ENCODE measurements at places on chromosomes 6 and 20.
A peak's percentile ranks its signal among the peaks of the same experiment; 100 is the strongest.

DNA sequence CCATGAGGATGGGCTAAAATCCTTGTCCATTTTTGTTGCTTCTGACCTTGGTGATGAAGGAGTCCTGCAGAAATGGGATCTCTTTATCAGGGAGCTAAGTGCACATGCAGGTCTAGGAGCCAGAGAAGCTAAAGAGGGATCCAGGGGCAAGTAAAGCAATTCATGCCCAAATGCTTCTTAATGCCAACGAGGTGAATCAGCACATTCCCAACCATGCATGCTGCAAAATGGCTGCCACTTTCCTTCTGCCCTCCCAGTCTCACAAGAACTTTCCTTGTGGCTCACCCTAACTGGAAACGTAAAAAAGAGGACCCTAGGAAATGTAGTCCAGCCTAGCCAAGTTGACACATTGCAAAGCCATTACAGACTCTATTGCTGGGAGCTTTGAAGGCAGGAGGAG, 298.4 kb downstream of the MAFB start:
- DNase-seq: no peak

- no peak for DNase-seq
Measured at GRCh38 chr6:1091900-1092299, 220.0 kb upstream of the FOXQ1 start.

DNA sequence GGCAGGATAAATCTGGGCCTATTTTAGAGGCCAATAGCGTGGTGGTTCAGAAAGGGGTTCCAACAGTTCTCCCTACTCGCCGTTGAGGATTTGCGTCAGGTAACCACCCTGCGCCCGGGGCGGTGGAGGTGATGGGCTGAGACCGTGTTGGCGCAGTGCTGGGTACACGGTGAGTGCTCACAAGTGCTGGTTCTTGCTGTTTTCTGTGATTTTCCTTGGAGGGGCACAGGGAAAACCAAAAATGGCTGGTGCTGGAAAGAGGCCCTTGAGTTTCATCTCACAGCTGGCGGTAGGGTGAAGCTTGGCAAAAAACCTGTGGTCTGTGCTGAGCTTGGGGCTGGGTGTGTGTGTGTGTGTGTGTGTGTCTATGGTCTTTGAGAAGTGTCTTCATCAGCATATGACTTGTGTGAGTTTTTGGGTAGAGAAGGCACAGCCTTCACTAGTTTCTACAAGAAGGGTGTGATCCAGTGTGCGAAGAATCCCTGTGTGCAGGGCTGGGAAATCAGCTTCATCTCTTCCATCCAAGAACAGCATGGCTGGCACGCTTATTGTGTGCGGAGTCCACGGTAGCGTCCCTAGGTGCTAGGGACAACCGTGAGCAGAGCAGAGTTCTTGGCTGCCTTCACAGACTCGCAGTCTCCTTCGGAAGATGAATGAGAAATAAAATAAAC, 35.3 kb upstream of the SCRT2 start:
- DNase-seq: no peak

DNA sequence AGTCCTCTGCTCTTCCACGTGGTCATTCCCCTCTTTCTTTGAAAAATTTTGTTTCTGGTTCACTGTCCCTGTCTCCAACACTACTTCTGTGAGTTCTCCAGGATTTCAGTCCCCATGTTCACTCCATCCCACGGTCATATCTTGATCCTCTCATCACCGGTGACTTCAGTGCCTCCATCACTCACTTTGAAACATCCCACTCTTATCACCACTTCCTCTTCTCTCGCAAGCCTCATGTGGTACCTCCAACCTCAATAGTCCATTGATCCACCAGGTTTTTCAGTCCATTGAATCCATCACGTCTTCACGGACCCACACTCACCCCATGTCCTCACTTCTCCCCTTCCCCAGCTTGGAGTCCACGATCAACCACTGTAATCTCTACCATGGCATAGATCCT, 64.8 kb downstream of the CARMIL1 start:
- DNase-seq: no peak

DNA sequence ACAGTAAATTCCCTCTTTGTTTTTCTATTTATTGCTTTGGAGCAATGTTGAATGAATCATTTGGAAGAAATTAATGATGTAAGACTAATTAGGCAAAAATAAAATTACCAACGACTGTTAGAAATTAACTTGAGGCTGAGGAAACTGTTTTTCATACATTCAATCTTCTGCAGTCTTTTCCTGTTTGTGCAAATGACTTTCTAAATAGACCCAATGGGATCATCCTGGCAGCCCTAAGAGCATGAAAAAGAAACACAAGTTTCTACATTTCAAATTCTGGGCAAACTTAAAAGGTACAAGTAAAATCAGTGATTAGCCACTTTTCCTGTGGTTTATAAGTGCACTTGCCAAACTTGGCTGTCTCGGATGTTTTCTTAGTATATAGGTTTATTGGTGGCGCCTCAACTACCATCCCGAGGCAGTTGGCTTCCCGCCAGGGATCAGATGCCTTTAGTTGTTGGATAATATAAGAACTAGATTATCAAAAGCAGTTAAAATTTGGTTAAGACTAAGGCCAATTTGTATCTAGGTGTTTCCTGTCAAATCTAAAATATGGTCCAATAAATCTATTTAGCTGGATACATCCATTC, 181.2 kb downstream of the ISM1 start:
- DNase-seq: no peak

DNA sequence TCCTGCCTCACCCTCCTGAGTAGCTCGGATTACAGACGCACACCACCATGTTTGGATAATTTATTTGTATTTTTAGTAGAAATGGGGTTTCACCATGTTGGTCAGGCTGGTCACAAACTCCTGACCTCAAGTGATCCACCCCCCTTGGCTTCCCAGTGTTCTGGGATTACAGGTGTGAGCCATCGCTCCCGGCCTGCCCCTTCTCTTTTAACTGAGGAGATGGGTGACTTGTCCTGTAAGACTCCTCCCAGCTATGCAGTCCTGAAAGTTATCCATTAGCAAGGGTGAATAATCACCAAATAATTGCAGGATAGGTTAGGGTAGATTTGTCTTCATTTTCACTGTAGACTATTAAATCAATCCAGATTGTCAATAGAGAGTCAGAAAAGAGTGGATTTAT, 40.5 kb upstream of the JARID2 start:
- DNase-seq: no peak

GRCh38 chr6:32439602-32440214, at the start of gene HLA-DRA:
HLA-DRA (plus strand) TSS chr6:32439887; CDS start chr6:32439951, 64 bp downstream.
- no peak for DNase-seq

GRCh38 chr6:36605143-36605542, 11.0 kb downstream of the SRSF3 start:
- DNase-seq: no peak

DNA sequence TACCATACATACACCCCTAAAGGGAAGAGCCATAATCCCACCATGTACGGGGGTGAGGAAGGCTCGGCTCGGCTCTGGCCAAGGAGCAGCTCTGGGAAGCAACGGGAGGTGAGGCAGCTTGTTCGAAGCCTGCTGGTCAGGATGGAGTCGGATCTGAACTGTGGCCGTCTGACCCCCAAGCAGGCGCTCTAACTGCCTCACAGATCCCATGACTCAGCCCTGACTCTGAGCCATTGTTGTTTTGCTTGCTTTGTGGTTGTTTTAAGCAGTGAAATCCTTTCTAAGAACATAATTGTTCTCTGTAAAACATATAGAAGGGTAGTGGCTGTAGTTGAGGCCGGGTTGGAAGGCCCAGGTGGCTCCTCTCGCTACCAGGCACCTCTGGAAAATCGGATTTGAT, 10.9 kb downstream of the C6orf132 start:
- DNase-seq: no peak

- DNase-seq: no peak
Measured at GRCh38 chr6:118306392-118307238, 241.5 kb upstream of the PLN start.

GRCh38 chr6:98669371-98669770, 165.0 kb upstream of the POU3F2 start:
- DNase-seq: no peak

GRCh38 chr6:124791156-124791555, 171.1 kb upstream of the RNF217 start:
- no peak for DNase-seq

DNA sequence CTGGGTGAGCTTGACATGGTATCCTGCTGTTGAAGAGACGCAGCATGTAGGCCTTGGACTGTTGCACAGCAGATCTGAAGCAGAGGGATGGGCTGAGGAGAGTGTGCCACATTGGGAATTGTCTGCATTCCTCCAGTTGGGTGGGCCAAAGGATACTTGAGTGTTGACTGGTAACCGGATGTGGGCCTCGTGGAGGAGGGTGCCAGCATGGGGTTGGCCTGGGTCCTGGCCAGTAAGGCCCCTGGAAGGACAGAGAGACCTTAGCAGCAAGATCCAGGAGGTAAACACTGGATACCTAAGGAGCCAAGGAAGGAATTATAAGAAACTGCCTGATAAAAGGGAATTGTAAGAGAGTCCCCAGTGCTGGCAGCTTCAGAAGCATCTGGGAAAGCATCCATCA, 76.9 kb downstream of the FIG4 start:
- DNase-seq: no peak

GRCh38 chr6:19325335-19325789, 511.8 kb upstream of the ID4 start:
- DNase-seq: no peak

GRCh38 chr6:26270903-26271667, 93.9 kb upstream of the BTN3A2 start:
- DNase-seq: peak; percentile 65

DNA sequence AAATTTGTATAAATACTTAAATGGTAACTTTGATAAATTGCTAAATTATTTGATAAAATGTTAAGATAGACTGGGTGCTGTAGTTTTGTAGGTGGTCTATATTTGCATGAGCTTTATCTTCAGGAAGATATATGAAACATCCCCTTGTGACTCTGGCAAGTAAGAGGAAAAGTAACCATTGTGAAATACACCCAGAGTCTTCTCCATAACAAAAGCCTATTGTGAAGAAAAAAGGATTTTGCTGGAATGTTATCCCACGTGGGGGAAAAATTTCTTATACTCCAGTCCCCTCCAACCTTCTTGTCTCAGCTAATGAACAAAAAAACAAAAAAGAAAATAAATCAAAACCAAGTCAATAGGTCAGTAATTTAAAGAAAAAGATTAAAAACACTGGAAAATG, 600.7 kb downstream of the HDGFL1 start:
- no peak for DNase-seq

- no peak for DNase-seq
Measured at GRCh38 chr6:21752054-21752811, 158.7 kb downstream of the SOX4 start.

Data from stimulated activated CD4-positive, alpha-beta T cell treated with anti-CD3 and anti-CD28 coated beads, TNF-alpha, amount 100 ng/mL, for 24 hours (primary cell).